ENCODE measurements at places on chromosomes 2 and 18.
A peak's percentile ranks its signal among the peaks of the same experiment; 100 is the strongest.

DNA sequence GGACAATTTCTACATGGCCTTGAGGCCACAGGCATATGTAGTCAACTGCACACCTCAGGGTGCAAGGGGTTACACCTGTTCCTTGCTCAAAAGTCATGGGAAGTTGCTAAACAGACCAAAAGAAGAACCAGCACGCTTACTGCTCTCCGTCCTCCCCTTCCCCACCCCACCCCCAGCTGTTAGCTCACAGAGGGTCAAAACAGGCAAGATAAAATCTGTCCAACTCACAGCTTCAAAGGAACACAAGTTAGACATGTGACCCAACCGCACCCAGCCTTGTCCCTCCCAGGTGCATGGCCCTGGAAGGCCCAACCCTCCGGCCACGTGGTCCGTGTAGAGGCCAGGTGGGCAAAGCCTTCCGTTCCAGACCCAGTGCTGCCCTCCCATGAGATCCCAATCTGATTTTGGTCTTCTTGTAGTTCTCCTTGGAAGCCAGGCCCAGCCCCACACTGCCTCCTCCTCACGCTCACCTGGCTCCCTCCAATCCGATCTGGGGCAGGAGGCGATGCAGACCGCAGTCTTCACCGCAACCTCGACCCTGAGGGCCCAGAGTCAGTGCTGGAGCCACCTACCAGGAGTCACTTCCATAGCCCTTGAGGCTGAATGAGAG, 14.5 kb upstream of the ASPRV1 start:
- DNase-seq = no peak

DNA sequence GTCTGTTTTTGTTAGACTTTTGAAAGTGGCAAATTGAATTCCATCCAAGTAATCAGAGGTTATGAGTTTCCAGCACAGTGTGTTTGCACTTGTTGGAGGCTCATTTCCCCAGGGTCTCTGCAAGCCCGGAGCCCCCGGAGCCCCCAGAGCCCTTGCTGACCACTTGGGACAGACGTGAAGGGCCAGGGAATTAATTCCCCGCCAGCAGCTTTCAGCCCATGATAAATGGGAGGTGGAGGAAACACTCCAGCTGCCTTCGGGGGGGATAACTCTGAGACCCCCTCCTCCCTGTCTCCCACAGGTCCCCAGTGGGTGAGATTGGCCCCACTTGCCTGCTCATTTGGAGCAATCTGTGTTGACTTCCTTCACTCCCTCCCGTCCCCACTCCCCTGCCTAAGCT, 79.2 kb downstream of the KLHL29 start:
- DNase-seq = no peak

DNA sequence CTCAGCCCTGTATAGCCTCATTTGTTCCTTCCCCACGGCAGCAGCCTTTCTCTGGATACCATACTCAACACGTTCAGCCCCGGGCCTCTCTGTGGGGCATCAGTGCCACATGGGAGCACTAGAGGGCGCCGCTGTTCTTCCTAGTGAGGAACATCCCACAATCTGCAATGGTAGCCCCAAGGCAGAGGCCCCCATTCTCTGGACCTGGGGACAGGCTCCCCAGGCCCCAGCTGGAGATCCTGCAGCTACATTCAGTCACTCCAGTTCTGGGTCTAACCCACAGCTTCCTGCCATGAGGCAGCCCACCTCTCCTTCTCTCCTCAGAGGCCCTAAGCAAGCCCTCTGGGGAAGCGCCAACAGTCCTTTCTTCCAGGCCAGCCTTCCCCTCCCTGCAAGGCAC, 14.2 kb upstream of the SFXN5 start:
- peak; percentile 88 for DNase-seq

DNA sequence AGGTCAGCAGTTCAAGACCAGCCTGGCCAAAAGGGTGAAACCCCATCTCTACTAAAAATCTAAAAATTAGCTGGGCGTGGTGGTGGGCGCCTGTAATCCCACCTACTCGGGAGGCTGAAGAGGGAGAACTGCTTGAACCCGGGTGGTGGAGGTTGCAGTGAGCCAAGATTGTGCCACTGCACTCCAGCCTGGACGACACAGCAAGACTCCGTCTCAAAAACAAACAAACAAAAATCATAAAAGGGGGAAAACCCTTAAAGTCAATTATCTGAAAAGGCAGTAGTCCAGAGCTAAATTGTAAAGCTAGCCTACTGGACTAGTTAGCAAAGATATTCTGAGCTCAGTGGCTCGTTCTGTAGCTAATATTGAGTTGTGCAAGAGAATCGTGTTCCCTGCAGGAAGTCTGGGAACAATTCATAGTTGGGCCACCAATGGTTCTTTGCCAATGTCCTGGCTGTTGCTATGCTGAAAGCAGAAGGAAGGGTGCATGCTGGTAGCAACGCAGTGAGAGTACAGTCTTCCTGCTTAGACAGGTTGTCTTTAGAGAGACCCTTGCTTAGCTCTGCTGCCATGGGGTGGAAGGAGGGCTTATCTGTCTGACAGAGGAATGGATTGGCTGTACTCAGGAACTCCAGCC, 4.3 kb downstream of the TGOLN2 start:
- DNase-seq = no peak

DNA sequence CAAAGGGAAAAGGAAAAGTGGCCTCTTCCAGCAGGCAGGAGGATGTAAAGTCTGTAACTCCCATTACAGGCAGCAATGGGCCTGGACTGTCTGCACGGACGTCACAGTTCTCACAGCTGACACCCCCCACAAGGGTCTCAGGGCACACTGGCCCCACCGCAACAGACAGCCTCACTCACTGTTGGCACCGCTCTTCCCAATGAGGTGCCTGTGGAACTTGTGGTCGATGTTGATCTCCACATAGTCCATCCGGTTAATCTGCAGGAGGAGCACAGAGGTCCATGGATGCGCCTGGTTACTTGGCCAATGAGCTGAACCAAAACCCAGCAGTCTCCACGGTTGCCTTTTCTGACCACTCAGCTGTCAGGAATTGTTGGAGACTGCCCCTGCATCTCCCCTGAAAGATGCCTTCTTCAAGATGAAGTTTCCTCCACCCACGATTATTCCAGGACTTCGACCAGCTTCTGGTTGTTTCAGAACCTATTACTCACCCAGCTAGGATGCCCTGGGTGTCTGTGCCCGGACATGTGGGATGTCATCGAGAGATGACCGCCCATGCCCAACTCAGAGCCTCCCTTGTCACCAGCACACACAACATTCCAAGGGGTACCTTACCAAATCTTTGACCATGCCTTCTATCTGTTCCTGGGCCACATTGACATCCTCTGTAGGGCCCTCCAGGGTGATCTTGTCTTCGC, 62.5 kb downstream of the HDLBP start:
- DNase-seq = no peak

DNA sequence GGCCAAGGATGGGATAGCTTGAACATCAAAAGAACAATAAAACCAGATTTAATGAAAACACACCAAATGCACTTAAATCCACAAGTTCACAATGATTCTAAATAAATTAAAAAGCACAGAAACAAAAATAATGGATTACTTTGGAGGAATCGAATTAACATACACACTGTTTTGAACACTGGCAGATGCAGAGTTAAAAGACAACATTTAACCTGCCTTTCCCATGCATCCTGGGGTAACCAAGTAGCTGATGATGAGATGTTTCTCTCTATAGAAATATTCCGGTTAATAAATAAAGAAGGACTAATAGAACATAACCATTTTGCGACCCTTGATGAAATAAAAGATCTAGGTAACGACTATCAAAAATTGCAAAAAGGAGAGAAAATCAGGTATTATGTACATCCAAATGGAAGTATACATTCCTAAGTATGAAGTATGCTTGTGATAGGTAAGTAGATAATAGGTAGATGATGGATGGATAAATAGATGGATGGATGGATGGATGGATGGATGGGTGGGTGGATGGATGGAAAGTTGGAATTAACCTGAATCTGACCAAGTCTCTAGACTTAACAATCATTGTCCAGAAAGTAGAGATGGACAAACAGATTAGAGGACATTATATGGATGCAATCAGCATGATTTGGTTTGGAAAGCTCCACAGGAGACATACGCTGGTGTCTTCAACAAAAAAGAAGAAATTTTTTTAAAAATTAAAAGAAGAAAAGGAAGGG, 57.4 kb upstream of the MYCN start:
- DNase-seq = no peak

GRCh38 chr2:96245609-96246390, 20.0 kb downstream of the TMEM127 start:
- no peak for DNase-seq

DNA sequence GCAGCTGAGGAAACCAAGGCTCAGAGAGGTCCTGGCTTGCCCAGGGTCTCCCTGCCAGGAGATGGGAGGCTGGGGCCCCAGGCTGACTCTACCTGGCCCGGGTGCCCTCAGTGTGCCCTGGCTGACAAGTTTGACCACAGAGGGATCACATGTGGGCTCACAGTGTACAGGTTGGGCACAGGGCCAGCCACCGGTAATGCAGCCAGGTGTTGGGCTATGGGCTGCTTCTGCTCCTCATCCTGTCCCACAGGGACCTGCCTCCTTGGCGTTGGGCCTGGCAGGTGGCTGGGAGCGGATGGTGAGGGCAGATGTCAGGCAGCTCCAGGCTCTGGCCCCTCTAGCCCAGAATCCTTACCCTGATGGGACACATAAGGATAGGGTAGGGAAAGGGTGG, 250.5 kb downstream of the LOXHD1 start:
- DNase-seq = no peak

DNA sequence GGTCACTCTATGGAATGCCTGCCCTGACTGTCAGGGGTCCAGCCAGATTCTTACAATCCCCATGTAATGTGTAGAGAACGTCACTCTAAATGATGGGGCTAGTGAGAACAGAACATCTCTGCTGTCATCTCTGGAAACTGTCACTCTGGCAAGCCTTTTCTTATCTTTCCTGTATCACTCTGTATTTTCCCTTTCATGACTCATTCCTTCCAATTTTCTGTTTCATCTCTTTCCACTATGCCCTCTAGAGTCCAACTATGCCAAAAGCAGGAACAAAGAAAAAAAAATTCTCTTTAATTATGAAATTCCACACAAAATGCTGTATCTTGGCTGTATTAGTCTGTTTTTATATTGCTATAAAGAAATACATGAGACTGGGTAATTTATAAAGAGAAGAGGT, 608.8 kb downstream of the ADCYAP1 start:
- no peak for DNase-seq

DNA sequence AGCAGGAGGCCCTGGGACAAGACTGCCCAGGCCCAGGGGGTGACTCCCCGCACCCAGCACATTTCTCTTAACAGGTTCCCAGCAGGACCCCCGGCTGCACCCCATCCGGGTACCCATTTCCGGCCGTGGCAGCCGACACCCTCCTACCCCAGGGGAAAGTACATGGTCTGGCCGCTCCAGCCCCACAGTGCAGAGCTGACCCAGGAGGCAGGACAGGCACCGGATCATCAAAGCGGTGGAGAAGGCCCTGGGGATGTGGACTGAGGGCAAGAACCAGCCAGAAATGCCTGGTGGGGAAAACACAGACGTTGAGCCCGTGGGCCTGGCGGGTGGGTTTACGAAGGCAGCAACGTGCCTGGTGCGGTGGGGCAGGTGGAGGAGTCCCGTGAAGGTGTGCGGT, 79.5 kb upstream of the GPC1 start:
- no peak for DNase-seq

- no peak for DNase-seq
Observed at GRCh38 chr2:149152469-149152953, 114.0 kb downstream of the LYPD6B start.

GRCh38 chr2:234136461-234136860, 86.0 kb downstream of the SPP2 start:
- DNase-seq = no peak

GRCh38 chr2:184769023-184769422, 170.7 kb downstream of the ZNF804A start:
- DNase-seq = no peak

- DNase-seq = no peak
Observed at GRCh38 chr2:174350018-174350417, 15.3 kb downstream of the SP9 start.

GRCh38 chr2:226740039-226740648, 59.5 kb downstream of the IRS1 start:
- no peak for DNase-seq

GRCh38 chr18:49059028-49059834, 108.5 kb upstream of the SMAD7 start:
- no peak for DNase-seq

DNA sequence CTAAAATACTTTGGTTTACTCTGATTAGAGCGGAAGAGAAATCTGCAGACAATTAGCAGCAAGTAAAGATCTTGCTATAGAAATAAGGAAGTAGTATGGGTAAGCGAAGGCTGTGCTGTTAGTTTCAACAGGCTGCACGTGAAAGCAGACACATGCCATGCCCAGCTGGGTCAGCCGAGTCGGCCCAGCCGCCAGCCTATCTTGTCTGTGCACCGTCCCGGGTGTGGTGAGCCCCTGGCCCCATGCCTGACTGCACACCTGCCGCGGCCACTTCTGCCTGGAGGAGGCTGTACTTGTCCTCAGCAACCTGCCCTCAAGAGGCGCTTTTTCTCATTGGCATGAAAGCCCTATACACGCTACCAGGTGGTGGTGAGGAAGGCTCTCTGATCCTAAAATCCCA, 185.5 kb downstream of the SEPTIN10 start:
- no peak for DNase-seq

DNA sequence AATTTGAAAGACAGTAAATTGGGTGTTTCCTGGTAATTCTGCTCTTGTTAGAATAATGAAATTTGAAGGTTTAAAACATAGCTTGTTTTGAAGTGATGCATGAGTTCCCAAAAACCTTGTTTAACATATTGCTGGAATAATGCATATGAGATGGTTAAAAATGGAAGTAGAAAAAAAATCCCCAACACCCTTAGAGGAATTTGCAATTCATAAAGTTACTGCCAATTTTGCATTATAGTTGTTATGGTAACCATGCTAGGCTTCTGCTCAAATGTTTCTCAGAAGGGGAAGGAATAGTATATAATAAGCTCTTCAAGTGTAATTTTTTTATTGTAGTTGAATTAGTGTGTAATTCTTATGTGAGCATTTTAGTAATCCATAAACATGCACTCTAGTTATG, 49.1 kb downstream of the FASTKD2 start:
- no peak for DNase-seq

GRCh38 chr2:238299803-238300202, 11.4 kb upstream of the PER2 start:
- no peak for DNase-seq

DNA sequence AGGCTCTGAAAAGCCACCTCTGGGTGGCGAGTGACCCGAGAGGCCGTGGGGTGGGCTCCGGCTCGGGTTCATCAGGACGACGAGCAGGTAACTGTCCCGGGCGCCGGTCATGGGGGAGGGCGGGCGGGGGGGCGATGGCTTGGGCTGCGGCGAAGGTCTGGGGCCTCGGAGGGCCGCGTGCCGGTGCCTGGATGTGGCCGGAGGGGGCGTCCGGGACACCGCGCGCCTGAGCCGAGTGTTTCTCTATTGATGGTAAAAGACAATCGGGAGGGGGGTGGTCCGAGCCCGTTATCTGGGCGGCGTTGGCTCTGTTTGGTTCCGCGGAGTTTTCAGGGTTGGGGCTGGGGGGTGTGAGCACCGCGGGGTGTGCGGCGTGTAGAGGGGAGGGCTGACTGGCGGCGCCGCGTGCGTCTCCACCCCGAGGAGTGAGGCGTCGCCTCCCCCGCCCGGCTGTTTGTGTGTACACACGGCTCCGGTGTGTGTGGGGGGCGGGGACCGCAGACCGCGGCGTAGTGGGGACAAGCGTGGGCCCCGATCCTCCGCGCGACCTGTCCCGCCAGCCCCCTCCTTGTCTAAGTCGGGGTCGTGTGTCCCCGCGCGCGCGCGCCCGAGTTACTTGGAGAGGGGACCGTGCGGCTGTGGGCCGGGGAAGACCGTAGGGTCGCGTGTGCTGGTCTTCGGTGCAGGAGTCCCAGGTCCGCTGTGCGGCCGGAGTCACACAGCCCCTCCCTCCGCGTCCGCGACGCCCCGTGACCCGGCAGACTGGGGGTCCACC, 1.6 kb downstream of the CTIF start:
- DNase-seq = peak; percentile 53

Measured in stimulated activated CD4-positive, alpha-beta T cell treated with anti-CD3 and anti-CD28 coated beads, Interleukin-2, amount 100 ng/mL, for 24 hours (primary cell).